ENCODE measurements at places on chromosomes 16 and 17.

DNA sequence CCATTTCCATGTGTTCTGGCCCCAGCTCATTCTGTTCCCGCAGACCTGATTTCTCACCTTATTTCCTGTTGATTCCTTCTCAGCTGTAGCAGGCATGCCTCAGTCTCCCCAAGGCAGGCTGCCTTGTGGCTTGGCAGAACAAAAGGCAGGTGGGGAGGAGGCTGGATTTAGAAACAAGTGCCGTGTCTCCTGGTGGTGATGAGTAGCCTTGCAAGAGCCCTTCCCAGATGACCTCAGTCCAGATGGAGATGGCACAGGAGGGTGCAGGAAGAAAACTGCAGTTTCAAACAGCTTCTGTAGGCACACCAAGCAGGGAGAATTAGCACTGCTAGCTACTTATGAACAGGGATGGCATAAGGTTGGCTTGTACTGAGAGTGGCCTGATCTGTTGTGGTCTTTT is 64.6 kb downstream of the ARHGAP44 start:
- no peak for DNase-seq

- no peak for DNase-seq
Observed at GRCh38 chr17:76892329-76892728, 24.1 kb downstream of the MGAT5B start.

DNA sequence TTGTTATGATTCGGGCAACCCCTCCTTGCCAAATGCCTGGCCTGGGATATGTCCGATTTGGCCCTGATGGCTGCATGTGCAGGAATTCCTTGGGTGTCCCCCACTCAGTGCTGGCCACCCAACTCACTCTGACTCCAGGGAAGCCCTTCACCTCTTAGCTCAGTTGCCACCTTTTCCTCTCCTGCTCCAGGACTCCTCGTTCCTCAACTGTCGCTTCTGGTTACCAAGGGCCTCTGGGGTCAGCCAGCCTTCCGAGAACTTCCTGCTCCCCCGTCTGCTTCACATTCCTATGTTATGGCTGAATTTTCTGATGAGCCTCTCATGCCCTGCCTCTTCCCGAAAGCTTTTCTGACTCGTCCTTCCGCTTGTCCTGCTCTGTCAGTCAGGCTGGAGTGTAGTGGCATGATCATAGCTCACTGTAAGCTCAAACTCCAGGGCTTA is 63.5 kb downstream of the SPACA3 start:
- DNase-seq = no peak

DNA sequence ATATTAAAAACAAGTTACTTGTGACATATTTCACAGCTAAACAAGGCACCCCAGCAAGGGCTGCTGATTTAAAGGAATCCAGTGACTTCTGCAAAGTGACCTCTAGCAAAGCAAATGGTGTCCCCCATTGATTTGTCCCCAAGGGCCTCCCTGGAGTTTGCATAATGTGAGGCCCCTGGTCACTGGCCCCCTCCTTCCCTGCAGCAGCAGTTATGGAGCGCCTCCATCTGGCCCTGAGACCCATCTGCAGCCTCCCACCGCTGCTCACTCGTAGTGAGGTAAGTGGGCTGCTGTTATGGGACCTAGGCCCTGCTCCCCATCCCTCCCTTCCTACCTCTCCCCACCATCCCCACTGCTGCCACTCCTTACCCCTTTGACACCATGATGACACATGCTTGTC is 19.6 kb upstream of the EEF2K start:
- DNase-seq = no peak

DNA sequence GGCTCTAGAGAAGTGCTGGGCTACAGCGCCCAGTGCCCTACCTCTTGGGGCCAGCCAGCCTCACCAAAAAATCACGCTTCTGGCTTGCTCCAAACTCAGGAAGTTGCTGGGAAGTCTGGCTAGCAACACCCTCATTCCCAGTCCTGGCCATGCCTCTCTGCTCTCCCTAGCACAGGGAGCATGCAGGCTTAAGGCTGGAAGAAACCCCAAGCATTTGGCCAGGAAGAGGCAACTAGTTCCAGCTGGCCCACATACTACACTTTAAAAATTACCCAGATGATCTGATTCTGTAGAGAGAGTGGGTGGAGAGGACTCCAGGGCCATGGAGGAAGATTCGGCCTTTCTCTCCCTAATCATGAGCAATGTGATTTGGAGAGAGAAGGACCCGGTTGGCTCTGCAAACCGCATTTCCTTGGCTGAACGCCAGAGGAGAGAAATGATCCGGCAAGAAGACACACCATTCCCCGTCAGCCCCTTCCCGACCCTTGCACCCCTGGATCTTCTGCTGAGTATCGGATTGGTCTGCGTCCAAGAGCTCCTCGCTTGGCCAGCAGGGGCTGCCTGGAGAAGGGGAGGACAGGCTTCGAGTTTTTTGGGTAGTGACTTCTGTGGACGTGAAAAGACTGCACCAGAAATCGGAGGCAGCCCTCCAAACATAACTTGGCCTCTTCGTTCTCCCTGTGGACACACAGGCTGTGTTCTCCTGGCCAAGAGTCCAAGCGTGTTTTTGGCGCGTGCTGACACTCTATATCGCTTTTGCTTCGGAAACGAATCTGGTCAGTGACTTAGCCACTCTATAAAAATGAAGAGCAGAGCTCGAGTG is 406.3 kb downstream of the WWOX start:
- no peak for DNase-seq

GRCh38 chr17:74164446-74165045 is 38.9 kb upstream of the RPL38 start:
- no peak for DNase-seq

GRCh38 chr16:83561876-83562275 is 245.9 kb upstream of the HSBP1 start:
- no peak for DNase-seq

- DNase-seq = no peak
Observed at GRCh38 chr16:28569021-28569420, 15.3 kb downstream of the SGF29 start.

DNA sequence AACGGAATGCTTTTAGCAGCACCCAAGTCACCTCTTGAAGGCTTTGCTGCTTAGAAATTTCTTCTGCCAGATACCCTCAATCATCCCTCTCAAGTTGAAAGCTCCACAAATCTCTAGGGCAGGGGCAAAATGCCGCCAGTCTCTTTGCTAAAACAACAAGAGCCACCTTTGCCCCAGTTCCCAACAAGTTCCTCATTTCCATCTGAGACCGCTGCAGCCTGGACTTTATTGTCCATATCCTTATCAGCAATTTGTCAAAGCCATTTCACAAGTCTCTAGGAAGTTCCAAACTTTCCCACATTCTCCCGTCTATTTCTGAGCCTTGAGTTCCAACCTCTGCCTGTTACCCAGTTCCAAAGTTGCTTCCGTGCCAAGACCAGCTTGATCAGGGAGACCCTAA is 27.4 kb downstream of the TMC6 start:
- no peak for DNase-seq

DNA sequence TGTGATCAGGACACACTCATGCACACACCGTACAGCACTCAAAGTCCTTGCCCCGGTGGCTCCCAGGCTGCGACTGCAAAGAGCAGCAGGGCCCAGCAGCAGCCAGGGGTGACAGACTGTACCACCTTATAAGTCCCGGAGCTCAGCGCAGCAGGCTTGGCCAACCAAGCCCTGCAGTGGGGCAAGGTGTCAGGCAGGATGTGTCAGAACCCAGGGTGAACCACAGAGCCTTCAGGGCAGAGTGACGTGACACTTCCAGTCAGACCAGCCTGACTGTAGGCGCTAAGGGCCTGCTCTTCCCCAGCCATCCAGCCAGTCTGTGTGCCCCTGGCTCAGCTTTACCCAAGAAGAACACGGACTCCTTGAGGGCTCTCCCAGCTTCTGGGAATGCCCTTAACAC is 204.1 kb downstream of the COPRS start:
- DNase-seq = no peak

GRCh38 chr17:50911890-50912289 is 45.7 kb upstream of the TOB1 start:
- DNase-seq = no peak

DNA sequence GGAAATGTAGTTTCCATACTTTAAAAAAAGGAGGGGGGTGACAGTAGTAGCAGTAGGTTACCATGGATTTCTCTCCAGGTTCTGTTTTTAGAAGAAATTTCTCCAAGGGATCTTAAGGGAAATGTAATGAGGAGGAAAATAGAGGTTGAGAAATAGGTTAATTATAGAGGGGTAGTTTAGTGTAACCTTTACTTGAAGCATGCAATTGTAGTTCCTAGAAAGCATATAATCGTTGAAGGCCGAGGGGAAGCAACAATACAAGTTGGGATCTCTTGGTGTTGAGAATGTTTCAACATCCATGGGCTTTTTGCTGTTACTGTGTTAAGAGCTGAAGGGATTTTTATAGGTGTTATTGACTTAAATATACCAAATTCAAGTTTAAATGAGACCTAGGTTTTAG is 25.1 kb downstream of the TNRC6A start:
- DNase-seq = no peak

GRCh38 chr17:62611292-62611691 is 16.2 kb upstream of the MRC2 start:
- no peak for DNase-seq

DNA sequence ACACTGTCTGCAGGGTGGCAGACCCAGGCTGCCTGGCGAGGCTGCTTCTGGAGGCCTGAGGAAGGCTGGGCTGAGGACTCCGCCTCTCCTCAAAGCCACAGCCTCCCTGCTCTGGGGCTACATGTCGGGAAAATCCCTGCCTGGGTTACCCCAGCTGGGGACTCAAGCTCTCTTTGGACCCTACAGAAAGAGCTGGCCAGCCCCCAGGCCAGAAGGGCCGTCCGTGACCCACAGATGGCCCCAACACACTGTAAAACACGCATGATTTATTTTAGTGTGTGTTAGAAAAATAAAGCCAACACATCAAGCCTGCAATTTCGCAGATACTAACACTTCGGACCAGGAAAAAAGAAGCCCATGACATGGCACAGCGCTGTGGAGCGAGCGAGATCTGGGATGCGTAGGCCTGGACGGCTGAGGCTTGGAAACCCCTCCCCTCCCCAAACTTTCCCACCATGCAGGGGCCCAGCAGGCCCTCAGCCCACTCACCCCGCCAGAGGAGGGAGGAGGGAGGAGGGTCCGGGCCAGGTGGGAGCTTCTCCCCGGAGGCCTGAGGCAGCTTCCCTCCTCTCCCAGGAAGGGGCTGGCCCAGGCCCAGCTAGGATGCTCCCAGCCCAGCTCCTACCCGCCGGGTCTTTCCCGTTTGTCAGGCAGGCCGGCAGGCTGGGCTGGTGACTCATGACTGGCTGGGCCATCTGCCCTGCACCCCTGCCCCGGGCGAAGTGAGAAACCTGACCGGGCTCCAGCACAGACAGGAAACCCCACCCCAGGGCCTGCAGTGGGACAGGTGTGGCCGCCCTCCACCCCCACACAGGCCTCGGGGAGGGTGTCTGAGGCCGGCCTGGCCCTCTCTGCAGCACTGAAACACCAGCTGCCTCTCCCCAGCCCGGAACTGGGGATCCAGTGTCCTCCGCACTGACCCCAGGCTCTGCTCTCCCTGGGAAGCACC is 34.1 kb upstream of the SLC38A10 start:
- DNase-seq = no peak

DNA sequence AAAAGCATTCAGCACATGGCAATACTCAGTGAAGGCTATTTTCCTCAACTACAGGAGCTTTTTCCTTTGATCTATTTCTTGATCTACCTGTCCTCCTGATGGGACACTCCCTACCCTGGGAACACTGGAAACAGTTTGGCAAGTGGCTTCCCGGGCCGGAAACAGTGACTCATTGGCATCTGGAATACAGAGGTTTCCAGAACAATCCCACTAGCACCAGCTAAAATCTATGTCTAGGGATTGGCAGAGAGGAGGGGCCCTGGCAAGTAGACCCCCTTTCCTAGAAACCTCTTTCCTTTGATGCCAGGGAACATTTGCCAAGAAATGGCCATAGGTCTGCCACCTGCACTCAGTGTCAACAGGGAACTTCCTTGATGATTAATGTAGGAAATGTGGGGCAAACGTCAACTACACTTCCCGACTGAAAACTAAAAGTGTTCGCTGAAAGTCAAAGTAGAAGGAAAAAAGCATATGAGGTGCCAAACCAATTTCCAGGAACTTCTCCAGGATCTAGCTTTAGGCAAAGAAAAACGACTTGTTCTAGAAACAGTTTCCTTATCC is 30.4 kb upstream of the FBXW10B start:
- no peak for DNase-seq

DNA sequence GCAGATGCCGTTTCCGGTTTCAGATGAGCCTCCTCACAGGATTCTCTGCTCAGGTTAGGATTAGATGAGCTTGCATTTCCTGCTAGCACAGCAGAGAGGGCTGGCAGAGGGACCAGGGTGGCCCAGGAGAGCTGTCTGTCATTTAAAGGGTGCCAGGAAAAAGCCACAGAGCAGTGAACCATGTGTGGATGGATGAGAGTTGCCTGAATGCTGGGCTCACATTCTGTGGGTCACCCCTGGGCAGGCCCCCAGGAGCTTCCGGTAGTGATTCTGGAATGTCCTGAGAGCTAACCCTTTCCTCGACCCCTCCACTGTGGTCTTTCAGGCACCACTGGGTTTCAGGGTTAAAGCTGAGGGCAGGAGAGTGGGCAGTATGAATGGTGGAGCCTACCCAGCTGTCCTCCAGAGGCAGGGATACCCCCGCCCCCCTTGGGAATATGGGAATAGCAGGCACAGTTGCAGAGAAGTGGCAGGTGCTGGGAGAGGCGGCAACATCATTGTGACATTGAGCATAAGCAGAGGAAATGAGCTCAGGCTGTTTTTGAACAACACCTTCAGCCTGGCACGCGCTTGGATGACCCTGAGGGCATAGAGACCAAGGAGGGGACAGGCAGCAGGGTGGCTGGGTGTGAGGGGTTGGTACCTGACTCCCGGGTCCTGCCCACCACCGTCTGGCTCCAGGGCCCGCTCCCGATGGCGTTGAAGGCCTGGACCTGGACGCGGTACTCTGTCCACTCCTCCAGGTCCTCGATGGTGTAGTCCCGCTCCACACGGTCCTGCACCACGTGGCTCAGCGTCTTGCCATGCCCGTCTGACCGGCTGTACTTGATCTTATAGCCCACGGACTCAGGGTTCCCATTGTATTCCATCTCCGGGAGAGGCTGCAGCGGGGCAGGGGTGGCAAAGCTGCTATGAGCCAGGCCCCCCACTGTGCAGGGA is 83.0 kb upstream of the CDC42EP4 start:
- DNase-seq = no peak

GRCh38 chr16:1472974-1473373 is 1.9 kb downstream of the CLCN7 start:
- no peak for DNase-seq

DNA sequence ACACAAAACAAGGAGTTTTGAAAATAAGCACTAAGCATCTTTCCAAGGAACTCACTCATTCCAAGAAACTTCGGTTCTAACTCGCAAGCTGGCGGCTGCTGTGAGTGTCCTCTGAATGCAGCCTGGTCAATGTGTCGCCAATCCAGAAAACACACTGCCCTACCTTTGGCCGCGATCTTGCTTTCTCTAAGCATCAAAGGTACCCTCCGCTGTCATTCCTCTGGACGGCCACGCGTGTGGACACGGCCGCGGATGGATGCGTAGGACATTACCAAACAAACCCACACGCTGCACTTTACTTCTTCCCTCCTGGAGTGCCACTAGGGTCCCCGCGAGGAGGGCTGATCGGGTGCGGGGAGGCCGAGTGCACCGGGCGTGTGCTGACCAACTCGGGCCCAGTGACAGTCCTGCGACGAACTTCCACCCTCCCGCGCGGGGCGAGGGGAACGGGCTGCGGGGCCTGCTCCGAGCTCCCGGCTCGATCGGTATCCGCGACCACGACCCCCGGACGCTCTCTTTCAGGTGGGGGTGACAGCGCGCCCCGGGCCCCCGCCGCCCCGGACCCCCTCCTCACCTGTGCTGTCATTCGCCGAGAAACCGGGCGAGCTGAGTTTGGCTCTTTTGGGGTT is 1.1 kb downstream of the CREBBP start:
- DNase-seq = no peak

- no peak for DNase-seq
Observed at GRCh38 chr17:69417545-69418483, 3.3 kb downstream of the MAP2K6 start.

- DNase-seq = no peak
Observed at GRCh38 chr17:76314392-76315227, 6.5 kb upstream of the QRICH2 start.

Data from central memory CD8-positive, alpha-beta T cell (primary cell).